Stimulated activated CD8-positive, alpha-beta memory T cell treated with anti-CD3 and anti-CD28 coated beads, Interleukin-2, amount 100 ng/mL, for 1 hour (primary cell): ENCODE measurements at places on chromosomes 13 and 19.

DNA sequence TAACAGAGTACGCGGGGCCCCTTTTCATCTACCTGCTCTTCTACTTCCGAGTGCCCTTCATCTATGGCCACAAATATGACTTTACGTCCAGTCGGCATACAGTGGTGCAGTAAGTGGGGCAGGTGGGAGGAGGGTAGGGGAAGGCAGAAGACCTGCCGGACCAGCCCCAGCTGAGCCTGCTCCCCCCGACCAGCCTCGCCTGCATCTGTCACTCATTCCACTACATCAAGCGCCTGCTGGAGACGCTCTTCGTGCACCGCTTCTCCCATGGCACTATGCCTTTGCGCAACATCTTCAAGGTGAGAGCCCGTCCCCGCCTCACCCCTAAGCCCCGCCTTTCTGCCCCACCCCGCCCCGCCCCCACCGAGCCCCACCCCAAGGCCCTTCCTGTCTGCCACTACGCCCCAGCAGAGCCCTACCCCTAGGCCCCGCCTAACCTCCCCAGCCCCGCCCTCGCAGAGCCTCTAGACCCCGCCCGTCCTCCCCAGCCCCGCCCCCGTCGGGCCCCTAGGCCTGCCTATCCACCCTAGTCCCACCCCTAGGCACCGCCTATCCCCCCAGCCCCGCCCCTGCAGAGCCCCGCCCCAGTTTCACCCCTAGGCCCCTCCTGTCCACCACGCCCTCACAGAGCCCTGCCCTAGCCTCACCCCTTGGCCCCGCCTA lies 7.7 kb downstream of the NDUFB7 start:
- DNase-seq: no peak

GRCh38 chr13:97853550-97853949 lies 99.9 kb upstream of the IPO5 start:
- DNase-seq: no peak

GRCh38 chr13:24272452-24273161 lies 36.8 kb upstream of the C1QTNF9 start:
- no peak for DNase-seq

DNA sequence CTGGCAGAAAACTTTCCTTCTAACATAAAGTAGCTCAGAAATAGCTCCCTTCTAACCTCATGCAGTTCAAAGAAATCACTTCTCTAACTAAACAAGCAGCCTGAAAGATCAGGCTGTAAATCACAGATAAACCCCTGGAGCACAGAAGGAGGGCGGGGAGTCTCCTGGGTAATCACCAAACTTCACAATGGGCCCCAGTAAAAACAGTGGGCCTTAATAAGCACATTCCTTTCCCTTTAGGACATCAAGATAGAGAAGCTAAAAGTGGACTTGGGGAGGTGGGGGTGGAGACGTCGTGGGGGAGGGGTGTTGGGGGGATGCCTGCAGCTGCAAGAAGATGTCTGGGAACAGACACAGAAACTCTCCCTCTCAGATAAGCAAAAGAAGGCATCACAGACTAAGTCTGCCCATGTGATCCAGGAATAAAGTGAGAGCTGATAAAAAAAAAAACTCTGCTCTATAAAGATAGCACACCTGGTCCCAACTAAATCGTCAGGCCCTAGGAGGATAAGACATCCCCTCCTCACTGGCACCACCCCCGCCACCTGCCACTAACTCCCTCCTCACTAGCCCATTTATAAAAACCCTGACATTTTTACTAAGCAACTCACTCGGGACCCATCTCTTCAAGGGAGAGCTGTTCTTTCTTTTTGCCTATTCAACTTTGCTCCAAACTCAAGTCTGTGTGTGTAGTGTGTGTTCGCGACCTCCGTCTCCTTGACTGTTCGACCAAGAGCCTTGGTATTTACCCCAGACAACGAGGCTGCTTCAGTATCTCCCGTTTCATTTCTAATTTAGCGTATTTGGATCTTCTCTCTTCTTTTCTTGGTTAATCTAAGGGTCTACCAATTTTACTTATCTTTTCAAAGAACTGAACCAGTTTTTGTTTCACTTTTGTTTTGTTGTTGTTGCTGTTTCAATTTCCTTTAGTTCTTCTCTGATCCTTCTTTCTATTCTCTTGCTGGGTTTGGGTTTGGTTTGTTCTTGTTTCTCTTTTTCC lies 31.7 kb downstream of the DNAJC15 start:
- DNase-seq: no peak

- DNase-seq: no peak
These were observed 862.1 kb upstream of the MIR17HG start for GRCh38 chr13:90485436-90485835.

GRCh38 chr13:66210677-66211076 lies 1019.5 kb downstream of the PCDH9 start:
- DNase-seq: no peak

DNA sequence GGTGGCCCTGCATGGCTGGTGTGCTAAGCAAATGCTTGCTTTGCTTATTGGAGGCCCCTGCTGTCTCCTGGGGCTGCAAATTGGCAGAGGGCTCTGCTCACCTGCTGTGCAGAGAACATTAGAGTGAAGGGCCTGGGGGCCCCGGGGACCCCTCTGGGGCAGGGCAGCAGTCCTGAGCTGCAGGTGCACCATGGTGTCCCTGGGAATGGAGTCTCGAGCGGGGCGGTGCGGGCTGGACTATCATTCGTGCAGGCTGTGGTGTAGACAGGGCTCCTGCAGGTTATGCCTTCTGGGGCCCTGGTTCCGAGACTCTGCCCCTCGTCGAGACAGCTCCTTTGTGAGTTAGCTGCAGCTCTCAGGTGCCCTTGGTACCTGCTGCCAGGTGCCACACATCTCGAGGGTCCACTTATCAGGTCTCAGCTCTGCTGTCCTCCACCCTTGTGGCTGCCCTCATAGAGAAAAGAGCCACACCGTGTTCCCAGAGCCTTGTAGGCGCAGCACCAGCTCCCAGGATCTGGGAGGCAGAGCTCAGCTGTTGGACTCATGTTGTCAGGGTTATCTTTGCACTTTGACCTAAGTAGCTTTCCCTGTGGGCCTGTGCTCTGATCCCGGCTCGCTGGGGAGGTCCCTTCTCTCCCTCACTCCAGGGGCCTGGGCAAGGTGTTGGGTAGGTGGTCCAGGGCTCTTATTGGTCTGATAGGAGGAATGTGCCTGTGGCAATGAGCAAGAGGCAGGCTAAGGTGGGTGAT lies 58.0 kb upstream of the ZNF536 start:
- no peak for DNase-seq

GRCh38 chr13:68808456-68808855 lies 1299.2 kb upstream of the ATXN8OS start:
- DNase-seq: no peak

GRCh38 chr19:48405850-48406249 lies 12.4 kb downstream of the GRIN2D start:
- no peak for DNase-seq

DNA sequence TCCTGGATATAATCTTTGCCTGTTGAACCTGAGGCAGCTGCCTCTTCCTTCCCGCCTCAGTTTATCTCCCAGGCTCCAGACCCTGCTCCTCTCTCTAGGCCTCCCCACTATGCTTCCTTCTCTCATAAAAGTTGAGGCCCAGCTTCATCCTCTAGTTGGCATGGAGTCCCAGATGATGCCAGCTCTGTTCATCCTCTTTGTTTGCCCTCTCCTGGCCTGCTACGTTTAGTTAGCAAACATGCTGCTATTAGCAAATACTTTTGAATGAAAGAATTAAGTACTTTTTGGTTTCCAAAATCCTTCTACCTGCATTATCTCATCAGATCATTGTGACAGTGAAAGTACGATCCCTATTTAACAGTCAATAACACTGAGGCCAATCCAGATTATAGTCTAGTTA lies 472.5 kb downstream of the COG6 start:
- no peak for DNase-seq

DNA sequence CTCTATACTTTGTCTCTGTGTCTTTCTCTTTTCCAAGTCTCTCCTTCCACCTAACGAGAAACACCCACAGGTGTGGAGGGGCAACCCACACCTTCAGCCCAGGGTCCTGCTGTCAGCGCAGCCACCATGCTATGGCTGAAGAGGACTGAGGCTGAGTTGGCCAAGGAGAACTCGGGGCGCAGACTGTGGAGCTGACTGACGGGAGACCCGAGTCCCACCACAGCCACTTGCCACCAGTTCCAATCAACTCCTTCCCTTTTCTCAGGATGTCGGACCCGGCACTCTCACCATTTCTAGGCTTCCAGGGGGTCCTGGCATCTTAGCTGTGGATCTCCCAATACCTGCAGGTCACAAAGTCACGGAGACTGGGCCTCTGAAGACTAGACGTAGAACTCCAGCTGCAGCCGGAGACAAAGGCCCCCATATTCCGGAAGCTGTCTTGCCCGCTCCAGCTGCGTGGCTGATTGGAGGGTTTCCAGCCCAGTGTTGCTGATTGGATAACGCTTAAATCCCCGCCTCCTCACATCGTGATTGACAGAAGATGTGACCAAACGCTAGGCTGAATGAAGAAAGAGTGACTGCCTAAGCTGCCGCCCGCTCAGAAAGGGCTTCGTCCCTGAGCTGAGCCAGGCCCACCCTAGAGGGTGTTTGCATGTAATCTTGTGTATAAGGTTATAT lies 63.6 kb downstream of the ZNF429 start:
- DNase-seq: peak; percentile 83

GRCh38 chr19:54069470-54069869 lies 5.8 kb upstream of the VSTM1 start:
- no peak for DNase-seq

DNA sequence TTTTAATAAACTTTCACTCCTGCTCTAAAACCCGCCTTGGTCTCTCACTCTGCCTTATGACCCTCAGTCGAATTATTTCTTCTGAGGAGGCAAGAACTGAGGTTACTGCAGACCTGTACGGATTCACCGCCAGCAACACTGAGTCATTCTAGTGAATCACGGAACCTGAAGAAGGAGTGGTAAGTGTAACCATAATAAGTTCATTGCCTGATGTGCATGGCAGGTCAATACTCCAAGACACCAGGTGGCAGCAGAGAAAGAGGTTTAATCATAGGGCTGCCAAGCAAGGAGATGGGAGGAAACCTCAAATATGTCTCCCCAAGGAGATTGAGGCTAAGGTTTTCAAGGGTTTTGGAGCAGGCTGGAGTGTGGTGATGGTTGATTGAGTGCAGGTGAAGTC lies 204.3 kb upstream of the IPO5 start:
- no peak for DNase-seq

- DNase-seq: no peak
These were observed 6.1 kb upstream of the UPF3A start for GRCh38 chr13:114275304-114275703.

DNA sequence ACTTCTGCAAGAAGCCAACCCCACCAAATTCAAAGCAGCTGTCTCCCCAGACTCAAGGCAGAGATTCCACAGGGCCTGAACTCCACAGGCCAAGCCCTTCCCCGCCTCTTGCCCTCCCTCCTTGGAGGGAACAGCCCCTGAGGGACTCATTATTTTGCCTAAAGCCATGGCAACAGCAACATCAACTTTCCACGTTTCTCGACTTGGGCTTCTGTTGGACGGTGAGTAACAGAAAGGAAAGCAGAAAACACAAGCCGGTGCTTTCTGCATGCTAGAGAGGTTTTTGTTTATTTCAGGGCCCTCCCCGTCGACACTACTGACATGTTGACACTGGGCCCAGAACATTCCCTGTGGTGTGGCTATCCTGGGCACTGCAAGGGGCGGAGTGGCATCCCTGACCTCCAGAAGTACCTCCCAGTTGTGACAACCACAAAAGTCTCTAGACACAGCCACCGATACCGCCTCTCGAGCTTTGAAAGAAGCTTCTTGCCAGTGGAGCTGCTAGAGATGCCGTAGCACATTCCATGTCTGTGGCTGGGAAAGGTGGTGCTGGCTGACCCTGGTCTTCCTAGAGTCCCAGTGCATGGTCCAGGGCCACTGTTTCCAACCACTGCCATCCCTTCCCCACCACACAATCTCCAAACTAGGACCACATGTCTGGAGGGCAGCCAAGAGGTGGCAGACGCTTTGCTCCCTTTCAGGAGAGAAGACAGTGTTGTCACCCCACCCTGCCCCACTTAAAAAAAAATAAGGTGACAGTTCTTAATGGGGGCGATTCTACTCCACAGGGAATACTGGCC lies 12.8 kb downstream of the CAPS start:
- DNase-seq: no peak

GRCh38 chr13:100131863-100132574 lies 43.1 kb downstream of the PCCA start:
- no peak for DNase-seq

DNA sequence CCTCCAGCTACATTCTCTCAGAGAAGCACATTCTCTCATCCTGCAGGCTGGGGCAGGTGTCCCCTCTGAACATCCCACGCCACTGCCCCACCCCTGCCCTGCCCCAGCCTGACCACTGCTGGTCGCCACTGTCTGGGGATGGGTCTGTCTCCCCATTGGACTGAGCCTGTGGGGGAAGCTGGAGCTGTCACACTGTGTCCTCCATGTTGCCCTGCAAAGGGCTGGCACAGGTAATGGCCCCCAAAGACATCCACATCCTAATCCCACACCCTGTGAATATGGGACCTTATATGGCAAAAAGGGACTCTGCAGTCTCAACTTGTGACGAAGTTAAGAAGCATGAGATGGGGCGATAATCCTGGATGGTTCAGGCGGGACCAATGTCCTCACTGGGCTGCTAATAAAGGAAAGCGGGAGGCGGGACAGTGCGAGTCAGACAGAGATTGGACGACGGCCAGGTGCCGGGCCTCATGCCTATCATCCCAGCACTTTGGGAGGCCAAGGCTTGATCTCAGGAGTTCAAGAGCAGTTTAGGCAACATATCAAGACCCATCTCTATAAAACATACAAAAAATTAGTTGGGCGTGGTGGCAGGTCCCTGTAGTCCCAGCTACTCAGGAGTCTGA lies 9.1 kb downstream of the AP2S1 start:
- DNase-seq: no peak

DNA sequence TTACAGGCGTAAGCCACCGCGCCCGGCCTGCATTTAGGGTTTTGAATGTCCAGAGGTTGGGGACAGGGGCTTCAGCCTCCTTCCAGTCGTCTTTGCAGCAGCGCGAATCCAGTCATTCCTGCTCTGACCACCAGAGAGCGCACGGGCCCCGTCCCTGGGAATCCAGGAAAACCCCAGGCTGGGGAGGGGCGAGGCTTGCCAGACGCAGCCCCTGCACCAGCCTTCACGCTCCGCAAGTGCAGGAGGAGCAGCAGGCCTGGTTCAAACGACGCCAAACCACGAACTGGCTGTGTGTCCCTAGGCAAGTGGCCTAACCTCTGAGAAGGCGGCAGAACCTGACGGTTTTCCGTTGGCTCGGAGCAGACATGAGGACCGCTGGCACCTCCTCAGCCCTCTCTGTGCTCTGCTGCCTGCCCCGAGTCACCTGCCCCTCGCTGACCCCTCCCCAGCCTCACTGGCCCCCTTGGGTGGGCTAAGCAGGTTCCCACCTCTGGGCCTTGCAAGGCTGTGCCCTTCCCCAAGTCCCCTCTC lies 2.0 kb upstream of the RNF126 start:
- peak; percentile 68 for DNase-seq

GRCh38 chr19:9178901-9179300 lies at the start of gene OR7D2:
TSS of gene OR7D2 (plus strand) at chr19:9178979. CDS start at chr19:9185782, 6,803 bp downstream.
- no peak for DNase-seq

DNA sequence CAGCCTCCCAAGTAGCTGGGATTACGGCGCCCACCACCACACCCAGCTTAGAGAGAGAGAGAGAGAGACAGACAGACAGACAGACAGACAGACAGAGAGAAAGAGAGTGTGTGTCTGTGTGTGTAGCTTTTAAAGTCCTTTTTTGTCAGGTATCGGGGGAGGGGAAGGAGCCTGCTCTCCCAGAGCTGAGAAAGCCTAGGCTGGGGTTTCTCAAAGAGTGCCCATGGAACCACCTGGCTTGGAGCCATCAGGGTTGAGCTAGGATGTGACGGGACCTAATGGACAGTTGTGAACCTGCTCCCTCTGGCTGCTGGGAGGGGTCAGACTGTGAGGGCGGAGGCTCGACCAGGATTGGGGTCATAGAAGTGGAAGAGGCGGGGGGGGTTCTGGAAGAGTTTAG lies 16.6 kb downstream of the RFX1 start:
- no peak for DNase-seq

- DNase-seq: peak; percentile 71
These were observed 29.8 kb upstream of the GRTP1 start for GRCh38 chr13:113393563-113394338.
